PC-9 (cell line): ENCODE measurements at places on chromosomes 5 and 9. TPM values are rescaled to one million over a fixed set of nuclear protein-coding genes. Genes with fewer than 3 reads are reported as not detected.

GRCh38 chr5:135359374-135360165, 39.5 kb downstream of the MACROH2A1 start:
- no peak overlapping the region for H3K4me3 ChIP-seq
- no peaks in the 10 kb centered on the region for H3K4me1 ChIP-seq
- H3K36me3 ChIP-seq: peaks cover 15% of the 10 kb centered on the region; the same call in 1 of the 2 replicates
- H3K27ac ChIP-seq: no peak overlapping the region
- H3K27me3 ChIP-seq: no peaks in the 10 kb centered on the region
- DNase-seq: no peak

DNA sequence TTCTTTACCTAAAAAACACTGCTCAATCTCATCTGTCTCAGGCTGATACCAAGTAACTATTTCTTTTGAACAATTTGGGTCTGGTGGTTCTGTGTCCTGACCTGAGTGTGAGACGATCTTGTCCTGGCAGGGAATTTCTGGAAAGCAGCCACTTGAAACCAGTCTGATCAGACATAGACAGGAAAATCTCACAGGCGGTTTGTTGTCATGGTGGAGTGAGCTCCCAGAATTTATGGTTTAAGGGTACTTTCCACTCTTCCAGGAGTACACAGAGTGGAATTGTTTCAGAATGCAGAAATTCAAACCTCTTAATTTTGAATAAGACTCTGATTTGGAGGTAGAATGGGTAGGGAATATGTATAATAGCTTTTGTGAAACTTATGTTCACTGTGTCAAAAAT, 268.2 kb downstream of the ISL1 start:
- H3K27ac ChIP-seq: no peak overlapping the region
- H3K4me3 ChIP-seq: no peak overlapping the region
- DNase-seq: peak; percentile 7
- no peaks in the 10 kb centered on the region for H3K36me3 ChIP-seq

- no peak for DNase-seq
- H3K36me3 ChIP-seq: no peaks in the 10 kb centered on the region
- peaks cover 12% of the 10 kb centered on the region for H3K4me1 ChIP-seq
Observed at GRCh38 chr5:106412606-106413005, 1258.1 kb downstream of the EFNA5 start.

DNA sequence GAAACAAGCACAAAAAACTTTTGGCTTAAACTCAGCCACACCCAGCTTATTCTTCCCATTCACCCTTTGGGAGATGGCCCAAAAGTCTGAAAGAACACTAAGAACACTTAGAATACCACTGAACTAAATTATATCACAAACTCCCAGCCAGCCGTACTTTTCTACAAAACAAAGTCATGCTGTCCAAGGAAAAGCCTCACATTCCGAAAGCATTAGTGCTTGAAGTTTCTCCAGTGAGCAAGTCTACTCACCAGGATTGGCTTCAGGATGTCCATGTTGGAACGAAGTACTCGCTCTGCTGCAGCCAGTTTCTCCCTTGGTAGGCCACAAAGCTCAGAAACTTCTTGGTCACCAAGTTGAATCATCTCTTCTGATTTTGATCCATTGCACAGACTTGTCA, 69.7 kb downstream of the ABCA1 start:
- peak overlapping the region; percentile 80 for H3K27ac ChIP-seq
- H3K36me3 ChIP-seq: peaks cover 42% of the 10 kb centered on the region

DNA sequence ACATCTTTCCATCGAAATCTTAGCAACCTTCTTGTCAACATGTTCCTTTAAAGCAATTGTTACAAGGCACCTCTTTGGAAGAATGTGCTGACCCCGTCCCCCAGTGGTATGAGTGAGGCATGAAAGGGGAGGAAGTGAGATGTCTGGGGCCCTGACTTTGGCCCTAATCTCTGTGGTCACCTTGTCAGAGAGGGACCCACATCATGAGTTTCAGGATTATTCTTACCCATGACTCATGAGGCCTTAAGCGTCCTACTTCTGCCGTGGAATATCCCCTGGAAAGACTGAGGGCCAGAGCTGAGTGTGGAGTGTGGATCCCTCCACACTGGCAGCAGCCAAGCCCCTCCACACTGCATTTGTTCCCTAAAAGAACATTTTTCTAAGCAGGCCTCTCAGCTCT, 81.2 kb downstream of the FSTL4 start:
- H3K4me3 ChIP-seq: no peak overlapping the region
- DNase-seq: no peak
- no peaks in the 10 kb centered on the region for H3K4me1 ChIP-seq
- no peak overlapping the region for H3K27ac ChIP-seq
- no peaks in the 10 kb centered on the region for H3K36me3 ChIP-seq

- no peak overlapping the region; the same call in 1 of the 2 replicates for H3K4me3 ChIP-seq
- no peaks in the 10 kb centered on the region for H3K36me3 ChIP-seq
- H3K27ac ChIP-seq: no peak overlapping the region
- no peak for DNase-seq
Observed at GRCh38 chr9:82757924-82758323, 305.0 kb downstream of the RASEF start.

- no peaks in the 10 kb centered on the region for H3K36me3 ChIP-seq
- H3K4me1 ChIP-seq: no peaks in the 10 kb centered on the region
- H3K27ac ChIP-seq: no peak overlapping the region
Observed at GRCh38 chr5:98144710-98145109, 628.8 kb upstream of the RGMB start.

- H3K4me1 ChIP-seq: no peaks in the 10 kb centered on the region
- no peaks in the 10 kb centered on the region for H3K36me3 ChIP-seq
- H3K4me3 ChIP-seq: no peak overlapping the region
- H3K27ac ChIP-seq: no peak overlapping the region
- DNase-seq: no peak
Observed at GRCh38 chr9:8384091-8384490, 584.5 kb upstream of the DMAC1 start.

GRCh38 chr5:201672-202071, 10.4 kb downstream of the LRRC14B start:
- DNase-seq: no peak
- H3K36me3 ChIP-seq: peaks cover 6% of the 10 kb centered on the region; the same call in 1 of the 2 replicates
- H3K27ac ChIP-seq: no peak overlapping the region
- no peaks in the 10 kb centered on the region for H3K4me1 ChIP-seq

GRCh38 chr9:98807070-98807813, at the start of gene GALNT12:
Gene GALNT12 (plus strand): TSS chr9:98807670. CDS start chr9:98807699, 29 bp downstream.
- H3K4me1 ChIP-seq: peaks cover 86% of the 10 kb centered on the region
- peak within 1 kb of the TSS; percentile 77 for H3K27ac ChIP-seq
- peak; percentile 40 for DNase-seq

DNA sequence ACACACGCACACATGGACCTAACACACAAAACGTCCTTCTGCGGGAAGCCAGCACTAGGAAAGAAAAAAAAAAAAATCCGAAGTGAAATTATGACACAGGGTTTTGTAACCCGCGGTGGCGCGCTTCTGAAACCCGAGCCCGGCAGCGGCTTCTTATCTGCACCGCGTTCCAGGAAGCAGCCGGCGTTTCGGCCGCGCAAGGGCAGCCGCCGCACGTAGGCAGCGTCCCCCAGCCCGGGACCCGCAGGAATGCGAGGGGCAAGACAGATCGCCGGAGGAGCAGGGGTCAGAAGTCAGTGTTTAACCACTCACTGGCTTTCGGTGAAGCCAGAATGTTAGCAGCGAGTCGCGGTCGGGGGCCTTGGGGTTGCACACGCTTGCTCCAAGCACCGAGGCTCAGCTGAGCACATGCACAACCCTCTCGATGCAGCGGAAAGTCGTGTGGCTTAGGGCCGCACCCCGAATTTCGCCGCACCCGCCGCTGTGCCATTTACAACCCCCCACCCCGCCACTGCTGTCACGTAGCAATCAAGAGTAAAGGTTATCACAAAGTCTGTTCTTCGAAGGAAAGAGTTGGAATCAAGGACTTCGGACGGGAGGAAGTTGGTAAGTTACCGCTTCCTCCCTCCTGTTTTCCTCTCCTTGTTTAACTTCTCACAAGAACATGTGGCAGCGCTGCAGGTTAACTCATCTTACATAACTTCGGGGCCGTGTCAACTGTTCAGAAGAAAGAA, 167.9 kb downstream of the AUH start:
- peak; percentile 86 for DNase-seq
- peaks cover 63% of the 10 kb centered on the region for H3K4me1 ChIP-seq
- H3K27me3 ChIP-seq: no peaks in the 10 kb centered on the region
- H3K27ac ChIP-seq: peak overlapping the region; percentile 99

DNA sequence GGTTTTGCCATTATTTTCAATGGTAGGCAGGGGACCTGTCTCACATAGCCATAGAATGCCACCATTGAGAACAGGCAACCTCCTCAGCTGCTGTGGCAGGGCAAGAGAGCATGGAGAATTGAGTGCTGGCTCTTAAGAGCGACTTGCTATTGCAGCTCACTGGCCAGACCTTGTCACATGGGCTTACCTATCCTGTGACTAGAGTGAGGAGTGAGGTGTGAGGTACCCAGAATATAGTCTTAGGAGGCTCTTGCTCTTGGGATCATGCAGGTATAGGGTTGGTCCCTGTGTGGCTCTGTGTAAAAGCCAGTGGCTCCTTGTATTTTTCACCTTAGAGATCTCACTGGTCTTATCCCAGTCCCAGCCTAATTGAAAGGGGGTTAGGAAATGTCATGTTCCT, 39.8 kb upstream of the NR3C1 start:
- H3K27me3 ChIP-seq: no peaks in the 10 kb centered on the region
- no peak overlapping the region for H3K27ac ChIP-seq
- no peaks in the 10 kb centered on the region for H3K36me3 ChIP-seq

GRCh38 chr9:112642126-112642525, 75.8 kb downstream of the INIP start:
- DNase-seq: no peak
- H3K36me3 ChIP-seq: no peaks in the 10 kb centered on the region
- no peak overlapping the region for H3K4me3 ChIP-seq
- no peak overlapping the region for H3K27ac ChIP-seq
- no peaks in the 10 kb centered on the region for H3K4me1 ChIP-seq
- H3K27me3 ChIP-seq: no peaks in the 10 kb centered on the region

DNA sequence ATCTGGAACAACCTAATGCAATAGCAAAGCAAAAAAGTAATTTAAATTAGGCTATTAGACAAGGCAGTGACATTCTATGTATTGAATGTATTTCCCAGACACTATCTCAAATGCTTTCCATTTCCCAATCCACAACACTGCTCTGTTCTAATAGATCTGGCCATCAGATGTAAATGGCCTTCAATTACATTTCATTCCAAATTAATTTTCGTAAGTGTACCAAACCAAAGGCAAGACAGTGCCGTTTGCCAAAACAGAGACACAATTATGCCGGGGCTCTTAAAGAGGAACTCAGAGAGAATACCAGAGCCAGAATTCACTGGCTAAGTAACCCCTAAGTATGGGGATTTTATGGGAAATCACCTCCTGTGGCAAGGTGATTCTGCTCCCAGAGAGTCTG, 63.1 kb downstream of the GNAQ start:
- H3K4me3 ChIP-seq: no peak overlapping the region
- H3K36me3 ChIP-seq: 0 out of 2 replicates have a peak, but pooled peaks cover 9% of the 10 kb centered on the region
- no peaks in the 10 kb centered on the region for H3K27me3 ChIP-seq
- no peak for DNase-seq
- no peak overlapping the region for H3K27ac ChIP-seq

- no peak for DNase-seq
- no peak overlapping the region for H3K27ac ChIP-seq
- H3K4me1 ChIP-seq: no peaks in the 10 kb centered on the region
- no peaks in the 10 kb centered on the region for H3K36me3 ChIP-seq
- H3K27me3 ChIP-seq: no peaks in the 10 kb centered on the region
Observed at GRCh38 chr5:160548949-160549645, 127.4 kb downstream of the PTTG1 start.

The PTPRD gene
- not detected in 2 replicates for total RNA-seq

The DPM2 gene
- 65.5 and 79.4 TPM in 2 replicates for total RNA-seq

The SHC3 gene
- total RNA-seq: 12.9 and 15.9 TPM in 2 replicates

The MELK gene
- total RNA-seq: 25.1 and 48.1 TPM in 2 replicates

The GFI1B gene
- not detected in 2 replicates for total RNA-seq

The C7 gene
- not detected in 2 replicates for total RNA-seq

The IL4 gene
- not detected in 2 replicates for total RNA-seq
